ENCODE measurements at places on chromosomes 3 and 15. TPM values are rescaled to one million over a fixed set of nuclear protein-coding genes. Genes with fewer than 3 reads are reported as not detected.

Gene PRSS50
- 1.2 TPM for total RNA-seq

Gene SKOR1
- 0.33 TPM for total RNA-seq

Gene CHAC1
- total RNA-seq = 2.5 TPM

Gene COLQ
- total RNA-seq = 5.0 TPM

Gene NOX5
- 0.55 TPM for total RNA-seq

Gene GRK7
- 1.3 TPM for total RNA-seq

Gene CRYGS
- total RNA-seq = 2,965 TPM

Gene IFRD2
- total RNA-seq = 19.8 TPM

Gene TMCO5A
- total RNA-seq = not detected

Gene KNG1
- total RNA-seq = not detected

Gene IGF2BP2
- 84.2 TPM for total RNA-seq

Gene ABI3BP
- total RNA-seq = 146 TPM

Gene CCRL2
- total RNA-seq = 1.7 TPM

Gene WDR93
- 0.66 TPM for total RNA-seq

Gene SACM1L
- total RNA-seq = 82.8 TPM

Gene GP9
- total RNA-seq = 1.2 TPM

Gene CALML4
- 12.4 TPM for total RNA-seq

Gene NT5DC2
- total RNA-seq = 62.9 TPM

Gene GPR62
- 0.27 TPM for total RNA-seq

Gene TAGLN3
- total RNA-seq = 78.5 TPM

Gene SCG3
- total RNA-seq = 36.4 TPM

Gene COL8A1
- 40.2 TPM for total RNA-seq

Gene ESYT3
- total RNA-seq = 3.6 TPM

Gene NR1I2
- 0.38 TPM for total RNA-seq

Gene PLIN1
- total RNA-seq = 1.5 TPM

Gene CLDN16
- total RNA-seq = 0.16 TPM

Gene GOLGA6L7
- total RNA-seq = not detected

Gene TM4SF18
- 13.9 TPM for total RNA-seq

Gene COL6A5
- total RNA-seq = 0.16 TPM

Gene UBA3
- total RNA-seq = 115 TPM

Gene CCR8
- total RNA-seq = not detected

Gene LTF
- total RNA-seq = 52.9 TPM

Gene NEO1
- total RNA-seq = 83.9 TPM

Gene CNOT10
- 40.3 TPM for total RNA-seq

Gene IL5RA
- 0.44 TPM for total RNA-seq

Gene ANO10
- 26.1 TPM for total RNA-seq

Gene PGBD4
- total RNA-seq = 2.1 TPM

Gene TBC1D5
- 176 TPM for total RNA-seq

Gene MBNL1
- total RNA-seq = 140 TPM

Gene KPNA1
- 68.6 TPM for total RNA-seq

Gene TNFAIP8L3
- 1.4 TPM for total RNA-seq

Gene CCDC54
- total RNA-seq = not detected

Gene MED12L
- total RNA-seq = 16.4 TPM

Gene DISP2
- 3.3 TPM for total RNA-seq

Gene RTP1
- total RNA-seq = not detected

Gene CLRN1
- total RNA-seq = 12.0 TPM
